ENCODE measurements at places on chromosomes 2 and 18.

DNA sequence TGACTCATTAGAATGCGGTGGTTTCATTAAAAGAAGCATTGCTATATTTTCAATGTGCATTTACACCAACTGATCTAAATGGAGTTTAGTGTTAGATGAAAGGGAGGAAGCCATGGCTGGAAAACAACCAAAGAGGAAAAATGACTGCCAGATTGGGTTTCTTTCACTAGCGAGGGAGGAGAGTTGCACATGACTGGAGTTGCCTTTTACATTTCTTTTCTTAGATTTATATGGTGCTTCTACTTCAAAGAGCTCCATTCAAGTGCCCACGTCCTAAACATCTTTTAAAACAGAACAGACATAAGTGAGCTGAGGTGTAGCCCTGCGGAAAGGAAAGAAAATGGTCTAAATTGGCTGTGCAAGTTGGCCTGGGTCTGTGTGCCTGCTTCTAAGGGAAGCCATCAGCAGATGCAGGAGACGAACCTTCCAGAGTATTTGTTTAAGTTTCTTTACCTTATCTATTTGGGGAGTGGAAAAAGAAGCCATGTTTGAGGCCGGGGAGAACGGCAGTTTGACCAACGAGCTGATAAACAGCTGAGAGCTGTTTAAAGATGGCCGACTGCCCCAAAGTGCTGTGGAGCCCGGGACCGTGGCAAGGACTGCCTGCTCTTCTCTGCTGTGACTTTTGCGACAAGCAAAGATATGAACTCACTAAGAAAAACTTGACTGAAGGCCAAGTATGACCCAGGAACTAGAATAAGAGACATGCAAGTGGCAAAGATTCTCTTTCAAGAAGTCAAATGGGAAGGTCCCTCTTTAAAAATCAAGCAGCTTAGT lies 327.0 kb downstream of the ZNF516 start:
- DNase-seq = no peak

DNA sequence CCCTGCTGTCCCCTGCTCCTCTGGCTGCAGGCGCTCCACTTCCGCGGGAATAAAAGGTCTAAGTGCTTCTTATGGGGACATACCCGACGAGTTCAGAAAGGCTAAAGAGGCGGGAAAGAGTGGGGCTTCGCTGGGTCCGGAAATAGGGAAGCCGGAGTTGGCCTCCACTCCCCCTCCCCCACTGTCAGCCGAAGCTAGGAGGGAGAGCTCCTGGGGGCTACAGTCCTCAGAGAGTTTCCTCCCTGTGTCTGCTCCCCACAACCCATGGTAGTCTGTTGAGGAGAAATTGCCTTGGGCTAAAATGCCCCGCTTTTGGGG lies 7.2 kb downstream of the GAD1 start:
- peak; percentile 55 for DNase-seq

GRCh38 chr18:709771-710170 lies 2.7 kb downstream of the ENOSF1 start:
- no peak for DNase-seq

- no peak for DNase-seq
Observed at GRCh38 chr2:70182689-70183088, 8.1 kb downstream of the C2orf42 start.

- DNase-seq = no peak
Observed at GRCh38 chr2:140865837-140866236, 1265.0 kb downstream of the LRP1B start.

DNA sequence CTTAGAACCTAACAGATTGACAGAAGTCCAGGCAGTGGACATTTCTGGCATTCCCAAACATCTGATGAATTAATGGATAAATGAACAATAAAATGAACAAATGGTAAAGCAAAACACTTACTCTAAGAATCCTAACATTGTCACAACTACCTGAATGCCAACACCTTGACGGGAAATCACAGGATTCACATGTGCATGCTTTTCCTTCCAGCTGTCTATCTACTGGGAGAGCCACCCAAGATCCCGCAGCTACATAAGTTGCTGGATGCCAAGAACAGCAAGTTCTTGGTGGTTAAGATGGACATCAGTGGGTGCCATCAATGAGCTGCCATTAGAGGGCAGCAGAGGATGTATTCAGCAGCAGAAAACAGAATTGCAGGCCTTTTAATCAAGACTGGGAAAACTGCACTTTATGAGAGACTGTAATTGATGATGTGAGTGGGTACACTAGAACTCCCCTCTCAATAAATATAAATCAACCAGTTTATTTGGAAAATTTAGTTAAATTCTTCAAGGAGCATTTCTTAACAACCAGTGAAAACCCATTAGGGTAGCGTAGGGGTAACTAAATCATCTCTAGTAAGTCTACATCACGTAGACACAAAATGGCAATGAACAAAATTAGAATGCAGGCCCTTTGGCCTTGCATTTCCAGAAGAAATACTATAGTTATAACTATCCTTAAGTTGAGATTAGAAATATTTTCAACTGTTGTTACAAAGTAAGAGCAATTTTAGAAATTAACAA lies 45.6 kb downstream of the SESTD1 start:
- DNase-seq = peak; percentile 67

DNA sequence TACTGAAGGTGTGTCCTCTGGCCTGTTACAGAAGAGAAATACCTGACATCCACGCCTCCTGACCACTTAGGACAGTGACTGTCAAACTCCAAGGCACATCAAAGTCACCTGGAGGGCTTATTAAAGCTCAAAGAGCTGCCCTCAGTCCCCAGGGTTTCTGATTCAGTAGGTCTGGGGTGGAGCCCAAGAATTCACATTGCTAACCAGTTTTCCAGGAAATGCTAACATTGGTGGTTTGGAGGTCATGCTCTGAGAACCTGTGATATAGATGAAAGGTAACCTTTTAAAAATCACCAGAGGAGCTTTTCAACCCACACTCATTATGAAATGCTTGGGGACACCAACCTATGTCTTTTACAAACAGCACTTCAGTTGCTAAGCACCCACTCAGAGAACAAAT lies 172.3 kb downstream of the ALK start:
- no peak for DNase-seq

- no peak for DNase-seq
Observed at GRCh38 chr2:223075301-223076270, 23.6 kb downstream of the KCNE4 start.

- no peak for DNase-seq
Observed at GRCh38 chr2:54341656-54342055, 85.6 kb upstream of the TSPYL6 start.

DNA sequence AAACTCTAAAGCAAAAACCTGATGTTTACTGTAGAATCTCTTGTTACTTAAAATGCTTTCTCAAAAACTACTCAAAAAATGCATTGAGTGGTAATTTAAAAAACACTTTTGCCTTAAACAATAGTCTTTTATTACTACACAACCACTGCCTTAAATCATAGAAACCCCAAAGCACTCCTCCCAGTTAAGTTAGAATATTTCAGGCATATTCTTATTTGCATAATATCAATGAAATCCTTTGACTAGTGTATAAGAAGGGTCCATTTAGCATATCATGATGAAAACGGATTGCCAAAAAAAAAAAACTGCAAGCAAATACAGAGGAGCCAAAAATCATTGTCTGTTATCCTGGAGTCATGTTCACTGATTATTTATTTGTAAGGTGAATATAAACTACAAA lies 119.2 kb downstream of the PTPRM start:
- DNase-seq = no peak

GRCh38 chr2:231794383-231794782 lies 8.1 kb downstream of the COPS7B start:
- no peak for DNase-seq

GRCh38 chr2:181408861-181409260 lies 48.3 kb upstream of the ITGA4 start:
- DNase-seq = no peak

GRCh38 chr2:24237313-24237712 lies 62.5 kb downstream of the FAM228A start:
- DNase-seq = no peak

DNA sequence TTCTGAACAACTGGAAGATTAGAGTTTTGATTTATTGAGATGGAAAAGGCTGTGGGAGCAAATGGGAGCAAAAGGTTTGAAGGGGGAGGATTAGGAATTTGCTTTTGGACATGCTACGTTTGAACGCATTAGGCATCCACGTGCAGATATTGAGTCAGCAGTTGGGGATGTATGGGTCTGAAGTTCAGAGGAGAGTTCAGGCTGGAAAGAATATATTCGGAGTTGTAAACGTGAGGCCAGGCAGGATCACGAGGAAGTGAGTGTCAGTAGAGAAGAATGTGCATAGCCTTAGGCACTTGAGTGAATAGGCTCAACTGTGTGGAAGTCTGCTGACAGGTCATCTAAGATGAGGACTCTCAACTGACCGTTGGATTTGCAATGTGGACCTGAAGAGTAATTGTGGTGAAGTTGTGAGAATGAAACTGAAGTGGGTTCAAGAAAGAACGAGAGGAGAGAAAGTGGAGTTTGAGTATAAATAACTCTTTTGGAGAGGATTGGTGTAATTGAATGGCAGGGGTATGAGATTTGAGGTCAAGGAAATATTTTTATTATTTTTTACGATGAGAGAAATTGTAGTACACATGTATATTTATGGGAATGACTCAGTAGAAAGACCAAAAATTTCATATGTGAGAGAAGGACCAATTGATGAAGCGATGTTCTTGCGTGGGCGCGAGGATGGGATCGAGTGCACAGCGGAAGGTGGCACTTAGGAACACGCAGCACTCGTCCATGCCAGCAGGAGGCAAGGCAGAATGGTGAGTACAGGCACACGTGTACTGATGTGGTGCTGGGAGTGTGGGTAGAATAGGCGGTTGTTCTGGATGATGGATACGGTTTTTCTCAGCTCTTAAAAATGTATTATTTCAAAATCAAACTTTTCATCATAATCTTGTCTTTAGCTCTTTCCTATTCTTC lies 40.5 kb upstream of the POLE4 start:
- no peak for DNase-seq

- no peak for DNase-seq
Observed at GRCh38 chr2:23493846-23494245, 108.9 kb downstream of the KLHL29 start.

- no peak for DNase-seq
Observed at GRCh38 chr18:63255435-63255834, 64.1 kb downstream of the BCL2 start.

DNA sequence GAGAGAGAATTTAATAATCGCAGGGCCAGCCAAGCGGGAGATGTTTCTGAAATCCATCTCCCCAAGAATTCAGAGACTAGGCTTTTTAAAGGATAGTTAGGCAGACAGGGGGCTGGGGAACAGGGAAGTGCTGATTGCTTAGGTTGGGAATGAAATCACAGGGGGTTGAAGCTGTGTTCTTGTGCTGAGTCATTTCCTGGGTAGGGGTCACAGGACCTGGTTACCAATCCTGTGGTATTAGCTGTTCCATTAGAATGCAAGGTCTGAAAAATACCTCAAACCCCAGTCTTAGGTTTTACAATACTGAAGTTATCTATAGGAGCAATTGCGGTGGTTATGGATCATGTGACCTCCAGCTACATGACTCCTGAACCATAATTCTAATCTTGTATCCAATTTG lies 4.6 kb downstream of the SP140 start:
- DNase-seq = peak; percentile 64

DNA sequence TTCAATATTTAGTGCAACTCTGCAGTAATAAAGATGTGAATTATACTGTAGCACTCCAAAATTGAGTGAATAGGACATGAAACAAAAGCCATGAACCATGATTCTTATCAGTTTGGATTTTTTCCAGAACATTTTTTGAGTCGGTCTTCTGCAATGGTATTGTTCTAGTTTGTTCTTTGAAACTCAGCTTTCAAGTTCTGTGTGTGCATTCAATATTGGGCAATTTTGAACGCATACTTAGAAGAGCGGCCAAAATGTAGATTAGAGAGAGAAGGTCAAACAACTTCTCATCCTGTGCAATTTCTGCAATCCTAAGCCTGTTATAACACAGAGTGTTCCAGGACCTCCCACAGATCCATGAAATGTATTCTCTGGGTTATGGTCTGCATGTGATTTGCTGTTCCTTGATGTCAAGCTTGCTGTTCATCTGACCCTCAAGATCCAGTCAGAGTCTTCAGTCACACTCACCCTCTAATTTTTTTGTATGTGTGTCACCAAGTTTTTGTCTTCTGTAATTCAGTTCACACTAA lies 48.3 kb downstream of the TSPYL6 start:
- DNase-seq = no peak

DNA sequence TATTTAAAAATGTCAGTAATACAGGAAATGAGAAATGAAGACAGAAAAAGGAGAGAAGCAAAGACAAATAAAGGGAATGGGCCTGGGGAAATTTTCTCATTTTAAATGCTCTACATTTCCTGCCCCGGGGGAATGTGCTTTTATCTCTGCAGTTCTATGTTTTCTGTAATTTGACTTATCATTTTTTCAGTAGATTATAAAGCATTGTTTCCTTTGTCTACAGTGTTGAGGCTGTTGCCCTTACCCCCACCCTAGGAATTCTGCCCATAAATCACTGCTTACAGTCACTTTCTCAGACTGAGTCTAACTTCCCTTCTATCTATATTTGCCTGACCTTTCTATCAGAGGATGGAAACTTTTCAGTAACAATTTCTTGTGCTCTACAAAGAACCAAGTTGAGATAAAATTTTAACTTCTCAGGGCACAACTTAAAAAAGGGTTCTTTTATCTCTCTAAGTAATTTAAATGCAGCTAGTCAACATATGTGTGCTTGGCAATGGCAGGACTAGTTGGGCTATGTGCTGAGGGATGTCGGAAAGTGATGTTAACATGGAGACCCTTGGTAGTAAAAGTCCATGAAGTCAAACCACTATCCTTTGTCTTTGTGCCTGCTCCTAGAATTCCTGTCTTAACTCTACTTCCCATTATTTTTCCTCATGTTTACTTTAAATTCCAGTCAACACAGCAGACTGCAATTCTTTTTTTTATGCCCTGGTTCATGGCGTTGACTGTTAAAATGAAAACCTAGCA lies 146.5 kb upstream of the MMADHC start:
- DNase-seq = no peak

GRCh38 chr2:67560771-67561456 lies 163.8 kb downstream of the ETAA1 start:
- DNase-seq = no peak

GRCh38 chr2:224335991-224336390 lies 65.9 kb downstream of the FAM124B start:
- no peak for DNase-seq

- DNase-seq = peak; percentile 44
Observed at GRCh38 chr2:231260442-231261208, 62.2 kb downstream of the ARMC9 start.

GRCh38 chr18:4096486-4096885 lies 358.6 kb downstream of the DLGAP1 start:
- no peak for DNase-seq

DNA sequence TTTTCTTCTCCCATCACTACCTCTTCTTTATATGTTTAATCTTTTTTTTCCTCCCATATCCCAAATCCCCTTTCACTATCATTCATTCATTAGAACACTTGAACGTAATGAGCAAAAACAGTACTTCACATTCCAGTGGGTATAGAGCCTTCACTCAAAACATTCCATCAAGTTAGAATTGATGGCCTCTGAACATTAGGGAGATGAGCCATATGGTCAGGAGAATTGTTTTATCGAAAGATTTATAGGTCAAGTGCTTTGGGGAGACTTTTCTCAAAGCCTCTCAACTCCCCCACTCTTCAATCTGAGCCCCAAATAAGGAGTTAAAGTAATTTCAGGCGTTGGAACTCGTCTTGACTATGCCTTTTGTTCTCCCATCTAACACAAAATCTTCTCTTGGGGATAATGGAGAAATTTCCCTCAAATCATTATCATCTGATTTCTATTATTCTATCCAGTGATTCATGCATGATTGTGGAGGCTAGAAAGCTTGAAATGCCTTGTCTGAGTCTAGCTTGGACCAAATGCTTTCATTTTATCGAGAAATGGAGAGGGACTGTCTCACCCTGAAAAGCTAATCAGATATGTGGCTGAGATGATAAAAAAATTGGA lies 79.2 kb downstream of the KIAA2012 start:
- no peak for DNase-seq

Data from H9 (cell line).